ENCODE measurements at places on chromosomes 16 and 17. TPM values are rescaled to one million over a fixed set of nuclear protein-coding genes. Genes with fewer than 3 reads are reported as not detected.

DNA sequence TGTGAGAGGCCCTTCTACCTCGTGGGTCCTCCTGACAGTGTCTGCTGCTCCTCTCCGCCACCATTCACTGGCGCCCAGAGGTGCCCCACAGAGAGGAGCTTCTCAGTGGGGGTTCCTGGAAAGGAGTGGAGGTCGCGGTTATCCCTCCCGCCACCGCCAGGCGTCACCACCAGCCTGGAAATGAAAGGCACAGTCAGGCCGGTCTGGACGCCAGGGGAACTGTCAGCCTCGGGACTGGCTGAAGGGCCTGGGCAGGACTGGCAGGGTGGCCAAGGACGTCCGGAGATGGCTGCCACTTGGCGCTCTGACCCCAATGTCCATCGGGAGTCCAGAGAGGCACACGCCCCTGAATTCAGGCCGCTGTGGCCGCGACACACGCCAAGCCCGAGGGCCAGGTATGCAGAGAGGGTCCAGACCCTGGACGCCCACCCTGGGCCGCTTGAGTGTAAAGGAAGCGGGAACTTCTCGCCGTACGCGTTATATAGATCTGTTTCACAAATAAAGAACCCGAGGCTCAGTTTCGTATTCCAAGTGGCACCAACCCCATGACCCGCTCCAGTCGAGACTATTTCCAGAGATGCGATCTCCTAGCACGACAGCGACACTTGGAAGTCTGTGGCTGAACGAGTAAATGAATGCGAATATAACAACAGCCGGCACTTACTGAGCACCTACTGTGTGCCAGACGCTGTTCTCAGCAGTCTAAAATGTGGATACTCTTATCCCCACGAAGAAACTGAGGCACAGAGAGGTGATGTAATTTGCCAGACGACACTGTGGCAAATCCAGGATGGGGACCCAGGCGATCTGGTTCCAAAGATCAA lies 7.6 kb upstream of the NXPH3 start:
- H3K36me3 ChIP-seq, result no peaks in the 10 kb centered on the region
- DNase-seq, result peak; percentile 95
- H3K27ac ChIP-seq, result peak overlapping the region; percentile 70
- no peaks in the 10 kb centered on the region for H3K27me3 ChIP-seq
- peak overlapping the region; percentile 39 for H3K4me3 ChIP-seq
- peaks cover 36% of the 10 kb centered on the region for H3K4me1 ChIP-seq

The NOS2 gene
- 0.87 TPM for total RNA-seq

DNA sequence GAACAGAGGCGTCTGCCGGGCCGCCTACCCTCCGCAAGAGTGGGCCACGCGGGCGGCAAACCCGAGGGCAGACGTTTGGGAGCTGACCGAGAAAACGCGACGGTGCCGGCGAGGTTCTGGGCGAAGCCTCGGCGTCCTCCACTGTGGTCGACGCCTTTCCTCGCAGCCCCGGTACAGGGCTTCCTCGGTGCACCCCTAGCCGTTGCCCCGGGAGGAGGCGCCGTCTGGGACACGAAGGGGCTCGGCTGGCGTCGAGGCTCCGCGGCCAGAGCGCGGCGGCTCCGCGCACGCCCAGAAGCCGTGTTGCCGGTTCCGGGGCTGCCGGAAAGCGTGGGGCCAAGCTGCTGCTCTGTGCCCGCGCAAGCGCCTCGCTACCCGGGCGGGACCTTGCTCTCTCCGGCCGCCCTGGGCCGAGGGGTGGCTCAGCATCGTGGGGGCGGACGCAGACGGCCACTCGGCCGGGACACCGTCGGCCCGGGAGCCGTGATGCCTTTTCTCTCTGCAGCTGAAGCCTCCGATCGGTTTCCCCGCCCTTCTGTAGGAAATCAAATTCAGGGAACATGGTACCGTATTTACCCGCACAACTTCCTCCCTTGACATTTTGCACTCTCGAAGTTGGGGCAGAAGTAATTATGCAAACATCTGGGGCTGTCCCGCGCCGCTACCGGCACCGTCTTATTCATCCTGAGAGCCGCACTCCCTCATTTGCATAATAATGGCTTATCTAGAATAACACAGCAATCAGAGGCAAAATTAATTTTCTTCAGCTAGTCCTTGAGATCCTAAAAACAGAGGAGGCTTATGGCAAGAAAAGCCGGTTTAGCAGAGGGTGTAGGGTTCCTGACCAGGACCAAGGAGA lies 7.3 kb upstream of the CBX8 start:
- H3K27me3 ChIP-seq, result peaks cover 11% of the 10 kb centered on the region
- H3K27ac ChIP-seq, result no peak overlapping the region
- H3K4me1 ChIP-seq, result peaks cover 11% of the 10 kb centered on the region
- H3K36me3 ChIP-seq, result no peaks in the 10 kb centered on the region
- H3K4me3 ChIP-seq, result no peak overlapping the region

DNA sequence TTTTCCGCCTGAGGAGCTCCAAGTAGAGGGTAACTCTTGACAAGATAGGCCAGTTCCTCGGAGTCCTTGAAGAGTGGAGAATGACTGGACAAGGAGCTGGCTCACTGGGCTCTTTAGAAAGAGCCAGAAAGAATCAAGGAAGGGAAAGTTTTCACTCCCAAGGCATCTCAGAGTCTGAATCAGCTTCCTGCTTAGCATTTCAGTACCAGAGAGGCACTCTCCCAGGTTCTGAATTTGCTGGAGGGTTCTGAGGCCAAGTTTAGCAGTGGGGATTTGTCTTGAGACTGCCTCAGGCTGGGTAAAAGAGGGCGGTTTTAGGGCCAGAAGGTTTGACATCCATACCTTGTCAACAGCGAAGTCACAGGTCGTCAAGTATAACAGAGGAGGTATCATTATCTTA lies 25.5 kb downstream of the GP2 start:
- H3K27ac ChIP-seq, result no peak overlapping the region
- no peaks in the 10 kb centered on the region for H3K36me3 ChIP-seq
- H3K4me3 ChIP-seq, result no peak overlapping the region
- DNase-seq, result no peak
- no peaks in the 10 kb centered on the region for H3K4me1 ChIP-seq

DNA sequence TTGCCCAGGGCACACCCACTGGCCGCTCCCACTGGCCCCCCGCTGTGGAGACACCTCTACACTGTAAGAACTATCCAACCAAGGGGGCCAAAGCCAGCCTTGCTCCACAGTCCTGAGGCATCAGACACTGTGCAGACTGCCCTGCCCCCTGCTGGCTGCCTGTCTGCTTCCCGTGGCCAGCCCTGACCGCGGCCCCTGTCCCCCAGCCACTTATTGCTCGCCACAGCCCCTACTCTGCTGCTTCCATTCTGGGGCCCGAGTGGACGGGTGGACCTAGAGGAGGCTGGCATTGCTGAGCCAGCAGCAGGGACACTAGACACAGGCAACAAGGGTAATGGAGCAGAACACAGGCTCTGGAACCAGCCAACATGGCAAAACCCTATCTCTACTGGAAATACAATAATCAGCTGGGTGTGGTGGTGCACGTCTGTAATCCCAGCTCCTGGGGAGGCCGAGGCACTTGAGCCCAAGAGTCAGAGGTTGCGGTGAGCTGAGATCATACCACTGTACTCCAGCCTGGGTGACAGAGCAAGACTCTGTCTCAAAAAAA lies 19.7 kb upstream of the LRRC37A3 start:
- peak; percentile 48 for DNase-seq
- H3K4me3 ChIP-seq, result no peak overlapping the region
- H3K4me1 ChIP-seq, result no peaks in the 10 kb centered on the region
- H3K36me3 ChIP-seq, result no peaks in the 10 kb centered on the region
- H3K27ac ChIP-seq, result no peak overlapping the region
- no peaks in the 10 kb centered on the region for H3K27me3 ChIP-seq

DNA sequence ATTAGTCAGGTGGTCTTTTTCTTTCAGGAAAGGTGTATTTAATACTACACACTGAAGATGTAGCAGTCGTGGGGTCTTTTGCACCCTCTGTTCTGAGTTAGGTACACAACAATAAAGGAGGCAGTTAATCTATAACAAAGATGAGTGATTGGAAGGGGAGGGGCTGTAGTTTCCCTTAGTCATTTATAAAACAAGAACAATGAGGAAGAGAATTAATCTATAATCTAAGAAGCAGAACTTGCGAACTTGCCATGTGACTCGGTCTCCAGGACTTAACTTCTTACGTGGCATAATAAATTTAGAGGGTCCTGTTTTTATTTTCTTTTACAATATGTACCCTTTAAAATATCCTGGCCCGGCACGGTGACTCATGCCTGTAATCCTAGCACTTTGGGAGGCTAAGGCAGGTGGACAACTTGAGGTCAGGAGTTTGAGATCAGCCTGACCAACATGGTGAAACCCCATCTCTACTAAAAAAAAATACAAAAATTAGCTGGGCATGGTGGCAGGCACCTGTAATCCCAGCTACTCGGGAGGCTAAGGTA lies 8.6 kb upstream of the APPBP2 start:
- H3K4me1 ChIP-seq, result no peaks in the 10 kb centered on the region
- no peaks in the 10 kb centered on the region for H3K27me3 ChIP-seq
- no peak overlapping the region for H3K4me3 ChIP-seq
- DNase-seq, result no peak
- H3K36me3 ChIP-seq, result no peaks in the 10 kb centered on the region

The STX1B gene
- 8.7 TPM for total RNA-seq

GRCh38 chr16:85316321-85316919 lies 204.1 kb upstream of the CIBAR2 start:
- H3K4me3 ChIP-seq, result no peak overlapping the region
- H3K36me3 ChIP-seq, result no peaks in the 10 kb centered on the region
- peak; percentile 73 for DNase-seq
- no peak overlapping the region for H3K27ac ChIP-seq
- H3K4me1 ChIP-seq, result peaks cover 46% of the 10 kb centered on the region

- H3K4me1 ChIP-seq, result peaks cover 6% of the 10 kb centered on the region
- no peak overlapping the region for H3K4me3 ChIP-seq
- no peak overlapping the region for H3K27ac ChIP-seq
- DNase-seq, result no peak
- no peaks in the 10 kb centered on the region for H3K27me3 ChIP-seq
- no peaks in the 10 kb centered on the region for H3K36me3 ChIP-seq
These were observed 275.5 kb upstream of the IRX5 start for GRCh38 chr16:54655121-54655590.

The KRT24 gene
- total RNA-seq, result not detected

GRCh38 chr16:14447783-14448182 lies 182.3 kb downstream of the PARN start:
- no peak overlapping the region for H3K4me3 ChIP-seq
- no peaks in the 10 kb centered on the region for H3K4me1 ChIP-seq
- DNase-seq, result no peak
- no peaks in the 10 kb centered on the region for H3K27me3 ChIP-seq
- H3K27ac ChIP-seq, result no peak overlapping the region

The KRT25 gene
- 1.2 TPM for total RNA-seq

GRCh38 chr17:17684906-17685774 lies 3.9 kb downstream of the RAI1 start:
- H3K4me1 ChIP-seq, result peaks cover 33% of the 10 kb centered on the region
- no peaks in the 10 kb centered on the region for H3K27me3 ChIP-seq
- no peaks in the 10 kb centered on the region for H3K36me3 ChIP-seq
- no peak for DNase-seq

GRCh38 chr17:80995131-80995530 lies 3.5 kb downstream of the CHMP6 start:
- no peaks in the 10 kb centered on the region for H3K36me3 ChIP-seq
- H3K27ac ChIP-seq, result no peak overlapping the region
- H3K27me3 ChIP-seq, result no peaks in the 10 kb centered on the region
- no peak for DNase-seq
- H3K4me3 ChIP-seq, result no peak overlapping the region

The MARCHF10 gene
- 61.5 TPM for total RNA-seq

The ZC3H7A gene
- 48.8 TPM for total RNA-seq

The ITGAX gene
- total RNA-seq, result 2.8 TPM

- H3K4me3 ChIP-seq, result no peak overlapping the region
- H3K4me1 ChIP-seq, result no peaks in the 10 kb centered on the region
- H3K36me3 ChIP-seq, result no peaks in the 10 kb centered on the region
- no peak for DNase-seq
These were observed 259.1 kb upstream of the ERCC4 start for GRCh38 chr16:13660807-13661206.

The CTRL gene
- 0.62 TPM for total RNA-seq

- no peaks in the 10 kb centered on the region for H3K27me3 ChIP-seq
- H3K36me3 ChIP-seq, result no peaks in the 10 kb centered on the region
- no peak overlapping the region for H3K27ac ChIP-seq
- H3K4me3 ChIP-seq, result no peak overlapping the region
- no peaks in the 10 kb centered on the region for H3K4me1 ChIP-seq
These were observed 317.5 kb upstream of the EEF2KMT start for GRCh38 chr16:5415123-5415522.

The HOXB7 gene
- total RNA-seq, result 3.2 TPM

GRCh38 chr16:81443688-81444447 lies 740 bp upstream of the CMIP start:
- H3K4me3 ChIP-seq, result peak overlapping the region; percentile 66
- H3K27me3 ChIP-seq, result no peaks in the 10 kb centered on the region
- DNase-seq, result no peak

The SLC47A2 gene
- total RNA-seq, result 0.16 TPM

The SPATA32 gene
- 47.4 TPM for total RNA-seq

All from testis (tissue), 5 donors.